Mammary epithelial cell (primary cell): ENCODE measurements at places on chromosomes 13 and 19. TPM values are rescaled to one million over a fixed set of nuclear protein-coding genes. Genes with fewer than 3 reads are reported as not detected.

Gene SIX5
- 9.6 and 12.0 TPM in 2 replicates for total RNA-seq

Gene SIGLEC10
- not detected in 2 replicates for total RNA-seq

Gene IZUMO4
- 1.2 TPM for total RNA-seq

Gene KLC3
- 56.5 TPM for total RNA-seq

Gene SRRM5
- not detected for total RNA-seq

Gene ZNF134
- 32.0 TPM for total RNA-seq

Gene LILRB5
- total RNA-seq: not detected
